ENCODE measurements at places on chromosomes 5 and 9.

GRCh38 chr9:114898741-114899140 is 31.6 kb downstream of the TNFSF8 start:
- peak; percentile 92 for DNase-seq

DNA sequence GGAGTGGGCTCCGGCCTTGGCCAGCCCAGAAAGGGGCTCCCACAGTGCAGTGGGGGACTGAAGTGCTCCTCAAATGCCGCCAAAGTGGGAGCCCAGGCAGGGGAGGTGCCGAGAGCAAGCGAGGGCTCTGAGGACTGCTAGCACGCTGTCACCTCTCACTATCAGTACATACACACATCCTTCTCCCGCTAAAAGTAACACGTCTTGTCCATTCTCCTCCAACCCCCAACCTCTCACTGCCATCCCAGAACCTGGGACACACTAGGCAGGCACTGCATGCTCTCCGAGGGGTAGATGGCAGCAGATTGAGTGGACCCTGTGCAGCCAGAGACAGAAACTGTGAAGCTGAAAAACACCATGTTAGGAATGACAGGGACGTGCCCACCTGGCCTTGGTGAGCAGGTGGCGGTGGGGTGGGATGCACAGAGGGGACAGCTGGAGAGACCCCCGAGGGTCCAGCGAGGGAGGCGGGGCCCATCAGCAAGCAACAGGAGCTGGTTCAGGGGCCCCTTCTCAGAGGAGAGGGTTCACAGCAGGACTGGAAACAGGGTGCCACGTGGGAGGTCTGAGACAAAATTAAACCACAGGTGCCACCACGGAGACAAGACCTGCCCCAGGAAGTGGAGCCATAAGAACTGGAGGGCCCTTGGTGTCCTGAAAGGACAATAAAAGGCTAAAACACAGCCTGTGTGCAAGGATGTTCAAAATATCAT is 16.9 kb downstream of the SEMA4D start:
- DNase-seq = no peak

DNA sequence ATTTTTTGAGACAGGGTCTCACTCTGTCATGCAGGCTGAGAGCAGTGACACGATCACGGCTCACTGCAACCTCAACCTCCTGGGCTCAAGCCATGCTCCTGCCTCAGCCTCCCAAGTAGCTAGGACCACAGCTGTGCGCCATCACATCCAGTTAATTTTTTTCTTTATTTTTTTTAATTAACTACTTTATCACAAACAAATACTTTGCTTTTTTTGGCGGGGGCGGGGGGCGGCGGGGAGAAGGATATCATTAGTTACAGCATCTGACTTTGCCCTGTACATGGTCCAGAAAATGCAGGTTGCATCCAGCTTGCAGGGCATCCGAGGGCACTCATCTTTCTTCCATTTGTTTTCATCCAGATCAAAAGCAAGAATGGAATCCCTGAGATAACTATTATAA is 201.8 kb upstream of the IER5L start:
- no peak for DNase-seq

DNA sequence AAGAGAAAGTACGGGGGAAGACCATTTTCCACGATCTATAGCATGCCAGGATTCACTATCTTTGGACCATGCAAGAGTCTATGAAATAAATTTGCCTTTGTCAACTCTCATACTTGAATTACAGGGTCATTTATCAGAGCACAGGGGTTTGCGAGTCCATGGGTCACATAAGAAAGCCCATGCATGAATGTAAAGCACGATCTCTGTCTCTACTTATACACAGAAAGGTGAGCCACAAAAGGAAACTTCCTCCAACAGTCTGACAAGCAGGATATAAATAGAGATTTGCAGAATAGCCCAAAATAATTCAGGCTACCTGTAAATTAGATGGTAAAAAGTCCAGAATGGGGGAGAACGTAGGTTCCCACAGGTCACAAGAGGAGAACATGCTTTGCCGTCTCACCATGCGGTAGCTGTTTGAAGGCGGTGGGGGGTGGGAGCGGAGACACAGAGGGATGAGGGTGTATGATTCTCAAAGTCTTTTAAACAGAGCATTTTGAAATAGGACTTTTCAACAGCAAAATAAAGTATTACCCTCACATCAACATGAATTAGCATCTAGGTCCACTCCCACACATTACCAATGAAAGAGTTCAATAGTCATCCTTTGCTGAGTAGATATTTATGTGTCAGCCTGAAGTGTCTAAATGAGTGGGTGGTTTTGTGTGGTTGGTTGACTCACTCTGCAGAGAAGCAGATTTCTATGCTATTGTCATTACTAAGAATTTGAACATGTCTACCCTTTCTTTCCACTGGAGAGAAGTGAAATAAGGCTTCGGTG is 279.7 kb downstream of the EBF1 start:
- no peak for DNase-seq

DNA sequence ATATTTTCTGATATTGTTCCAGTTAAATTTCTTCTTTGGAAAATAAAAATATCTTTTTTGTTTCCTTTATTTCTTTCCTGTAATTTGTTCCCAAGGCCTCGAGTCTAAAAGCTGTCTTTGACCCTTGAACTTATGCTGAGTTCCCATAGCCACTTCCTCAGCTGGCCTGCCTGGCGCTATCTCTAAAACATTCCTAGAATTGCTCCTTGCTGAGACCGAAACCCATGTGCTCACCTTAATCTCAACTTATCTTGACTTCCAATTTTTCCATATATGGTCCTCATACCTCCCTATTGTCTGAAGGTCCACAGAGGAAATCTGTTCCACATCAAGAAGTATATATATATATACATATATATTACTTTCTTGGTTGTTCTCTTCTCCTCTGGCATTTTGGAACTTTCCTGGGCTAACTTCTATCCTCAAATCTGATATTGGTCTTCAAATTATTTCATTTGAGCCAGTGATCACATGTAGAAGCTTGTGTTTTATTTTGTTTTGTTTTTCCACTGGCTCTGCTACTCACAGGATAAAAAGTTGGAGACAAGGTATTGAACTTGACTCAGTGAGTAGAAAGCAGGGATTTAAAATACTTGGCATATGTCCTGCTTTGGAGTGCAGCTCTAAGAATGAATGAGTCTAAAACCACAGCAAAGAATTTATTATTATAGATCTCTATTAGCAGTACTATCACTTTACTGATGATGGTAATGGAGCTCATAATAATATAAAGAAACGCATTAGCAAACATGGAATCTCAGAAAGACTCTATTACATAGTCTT is 45.2 kb downstream of the ENC1 start:
- peak; percentile 63 for DNase-seq

DNA sequence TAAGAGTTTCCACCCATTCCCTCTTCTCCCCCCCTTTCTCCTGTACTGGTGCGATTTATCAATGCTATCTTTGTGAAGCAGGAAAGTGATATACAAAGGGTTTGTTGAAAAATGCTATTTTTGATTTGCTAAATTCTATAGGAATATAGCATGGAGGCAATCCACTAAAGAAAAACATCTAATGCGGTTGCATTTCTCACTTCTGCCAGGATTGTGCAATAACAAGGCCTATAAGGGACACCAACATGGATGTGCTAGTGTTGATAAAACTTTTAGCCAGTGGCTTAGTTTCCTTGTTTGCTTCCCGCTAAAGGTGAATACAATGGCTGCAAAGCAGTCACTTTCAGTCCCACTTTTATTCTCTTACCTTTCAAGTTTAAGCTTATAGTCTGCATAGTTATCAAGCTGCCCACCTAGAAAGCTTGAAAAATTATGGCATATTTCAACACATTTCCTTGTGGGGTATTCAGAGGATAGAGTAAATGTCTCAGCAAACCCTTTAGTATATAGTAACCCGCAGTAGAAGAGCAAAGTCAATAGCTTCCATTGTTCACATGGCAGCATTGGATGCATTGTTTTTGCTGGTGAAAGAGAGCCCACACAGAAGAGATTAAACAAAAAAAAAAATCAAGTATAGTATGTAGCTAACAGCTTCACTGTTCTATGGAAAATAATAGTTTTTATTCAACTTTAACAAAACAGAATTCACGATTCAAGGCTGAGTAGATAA is 674.6 kb upstream of the SEMA6A start:
- DNase-seq = no peak

- no peak for DNase-seq
Observed at GRCh38 chr5:2544003-2544402, 207.5 kb downstream of the IRX2 start.

DNA sequence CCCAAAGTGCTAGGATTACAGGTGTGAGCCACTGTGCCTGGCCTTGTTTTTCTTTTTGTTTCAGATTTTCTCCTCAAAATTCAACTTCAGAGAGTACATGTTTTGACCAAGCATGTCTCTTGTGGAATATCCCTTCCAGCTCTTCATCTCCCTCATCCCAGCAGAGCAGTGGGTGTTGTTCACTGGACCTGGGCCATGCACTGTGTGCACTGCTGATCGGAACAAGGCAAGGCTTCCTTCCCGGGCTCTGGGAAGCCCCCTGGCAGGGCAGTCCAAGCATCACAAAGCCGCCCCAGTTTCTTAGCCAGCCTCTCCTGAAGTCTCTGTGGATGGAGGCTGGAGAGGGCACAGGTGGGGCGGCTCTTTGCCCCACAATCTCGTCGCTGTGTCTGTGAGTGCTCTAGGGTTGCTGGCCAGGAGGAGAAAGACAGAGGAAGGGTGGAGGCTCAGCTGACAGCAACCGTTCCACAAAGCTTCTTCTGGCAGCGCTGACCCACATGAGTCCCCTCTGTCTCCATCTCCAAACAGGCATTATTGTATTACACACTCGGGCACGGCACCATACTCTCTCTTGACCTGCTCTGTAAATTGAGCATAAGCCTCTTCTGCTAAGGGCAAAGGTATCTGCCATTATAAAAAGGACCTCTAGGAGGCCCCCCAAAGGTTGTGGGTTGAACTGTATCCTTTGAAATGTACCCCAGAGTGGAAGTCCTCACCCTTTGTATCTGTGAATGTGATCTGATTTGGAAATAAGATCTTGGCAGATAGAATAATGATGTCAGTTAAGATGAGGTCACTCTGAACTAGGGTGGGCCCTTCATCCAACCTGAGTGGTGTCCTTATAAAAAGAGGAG is 89.6 kb downstream of the TARS1 start:
- DNase-seq = no peak

- DNase-seq = no peak
Observed at GRCh38 chr5:122545986-122546385, 228.9 kb upstream of the SNX2 start.

GRCh38 chr5:35345222-35345621 is 114.9 kb upstream of the PRLR start:
- no peak for DNase-seq

- peak; percentile 57 for DNase-seq
Observed at GRCh38 chr5:133340002-133340755, 272.2 kb downstream of the FSTL4 start.

DNA sequence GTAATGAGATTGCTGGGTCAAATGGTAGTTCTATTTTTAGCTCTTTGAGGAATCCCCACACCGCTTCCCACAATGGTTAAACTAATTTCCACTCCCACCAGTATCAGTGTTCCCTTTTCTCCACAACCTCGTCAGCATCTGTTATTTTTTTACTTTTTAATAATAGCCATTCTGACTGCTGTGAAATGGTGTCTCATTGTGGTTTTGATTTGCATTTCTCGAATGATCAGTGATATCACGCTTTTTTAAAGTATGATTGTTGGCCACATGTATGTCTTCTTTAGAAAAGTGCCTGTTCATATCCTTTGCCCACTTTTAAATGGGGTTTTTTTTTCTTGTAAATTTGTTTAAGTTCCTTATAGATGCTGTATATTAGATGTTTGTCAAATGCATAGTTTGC is 73.5 kb downstream of the MTAP start:
- DNase-seq = no peak

DNA sequence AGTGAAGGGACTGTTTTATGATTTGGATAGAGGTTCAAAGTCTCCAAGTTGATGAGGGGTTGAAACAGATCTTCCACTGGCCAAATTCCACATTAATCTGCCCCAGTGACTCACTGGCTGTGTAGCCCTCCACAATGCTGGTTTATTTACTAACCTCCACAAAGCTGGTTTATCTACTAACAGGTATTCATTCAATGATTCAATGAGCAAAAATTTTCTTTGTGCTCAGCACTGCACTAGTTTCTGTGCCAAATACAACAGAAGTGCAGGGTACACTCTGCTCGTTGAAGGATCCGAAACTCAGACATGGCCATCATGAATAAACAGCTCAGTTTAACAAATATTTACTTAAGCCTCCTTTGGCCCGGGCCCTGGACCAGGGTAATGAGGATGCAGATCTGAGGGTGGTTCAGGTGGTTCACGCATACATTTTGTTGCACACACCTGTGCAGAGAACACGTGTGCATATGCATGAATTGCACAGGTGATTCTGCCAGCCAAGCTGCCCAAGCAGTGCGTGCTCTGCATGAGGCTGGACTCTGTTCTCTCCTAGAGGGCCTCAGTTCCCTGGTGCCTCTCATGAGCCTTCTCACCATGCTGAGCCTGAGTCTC is 71.0 kb downstream of the SH3PXD2B start:
- no peak for DNase-seq

DNA sequence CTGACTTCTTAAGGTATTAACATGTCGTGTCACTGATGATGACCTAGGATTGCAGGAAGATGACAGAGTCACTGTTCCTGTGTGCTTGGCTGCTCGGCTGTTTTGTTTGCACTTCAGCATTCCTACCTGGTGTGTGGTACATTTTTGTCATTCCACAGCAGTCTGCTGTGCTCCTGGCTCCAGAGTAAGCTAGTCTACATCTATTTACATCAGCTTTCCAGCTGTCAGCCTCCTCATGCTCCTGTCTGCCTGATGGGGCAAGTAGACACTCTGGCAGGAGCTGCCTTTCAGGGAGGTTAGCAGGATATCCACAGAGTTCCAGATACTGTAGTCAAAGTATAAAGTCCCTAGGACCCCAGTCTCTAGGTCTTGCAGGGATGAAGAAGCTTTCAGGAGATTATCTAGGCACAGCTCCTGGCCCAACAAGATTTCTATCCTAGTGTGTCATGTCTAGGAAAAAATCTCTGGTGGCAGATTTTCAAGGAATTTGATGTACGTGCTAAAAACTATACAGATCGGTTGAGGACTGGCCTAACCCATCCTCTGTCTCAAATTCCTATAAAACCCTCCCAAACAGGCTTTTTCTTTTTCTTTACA is 28.4 kb downstream of the RUSC2 start:
- DNase-seq = peak; percentile 89

- DNase-seq = no peak
Observed at GRCh38 chr5:138708791-138709190, 44.4 kb upstream of the CTNNA1 start.
